ENCODE measurements at places on chromosomes 1 and 21.

GRCh38 chr1:236862615-236863211 lies 67.6 kb downstream of the MTR start:
- no peak for DNase-seq

DNA sequence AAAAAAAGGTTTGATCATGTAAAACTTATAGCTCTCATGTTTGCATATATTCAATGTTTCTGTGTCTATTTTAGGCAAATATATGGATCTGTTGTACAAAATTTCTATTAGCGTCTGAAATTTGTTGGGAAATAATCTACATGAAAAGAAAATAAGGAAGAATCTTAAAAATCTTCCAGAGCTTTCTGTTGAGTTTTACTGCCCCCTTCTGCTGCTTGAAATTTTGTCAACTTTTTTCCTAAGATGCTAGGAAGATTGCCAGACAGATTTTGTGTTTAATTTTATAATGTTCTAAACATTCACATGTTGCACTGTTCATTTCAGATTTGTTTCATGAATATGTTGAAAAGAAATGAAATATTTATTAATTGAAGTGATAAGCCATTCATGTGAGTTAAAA lies 2.5 kb upstream of the PTGS2 start:
- peak; percentile 58 for DNase-seq

DNA sequence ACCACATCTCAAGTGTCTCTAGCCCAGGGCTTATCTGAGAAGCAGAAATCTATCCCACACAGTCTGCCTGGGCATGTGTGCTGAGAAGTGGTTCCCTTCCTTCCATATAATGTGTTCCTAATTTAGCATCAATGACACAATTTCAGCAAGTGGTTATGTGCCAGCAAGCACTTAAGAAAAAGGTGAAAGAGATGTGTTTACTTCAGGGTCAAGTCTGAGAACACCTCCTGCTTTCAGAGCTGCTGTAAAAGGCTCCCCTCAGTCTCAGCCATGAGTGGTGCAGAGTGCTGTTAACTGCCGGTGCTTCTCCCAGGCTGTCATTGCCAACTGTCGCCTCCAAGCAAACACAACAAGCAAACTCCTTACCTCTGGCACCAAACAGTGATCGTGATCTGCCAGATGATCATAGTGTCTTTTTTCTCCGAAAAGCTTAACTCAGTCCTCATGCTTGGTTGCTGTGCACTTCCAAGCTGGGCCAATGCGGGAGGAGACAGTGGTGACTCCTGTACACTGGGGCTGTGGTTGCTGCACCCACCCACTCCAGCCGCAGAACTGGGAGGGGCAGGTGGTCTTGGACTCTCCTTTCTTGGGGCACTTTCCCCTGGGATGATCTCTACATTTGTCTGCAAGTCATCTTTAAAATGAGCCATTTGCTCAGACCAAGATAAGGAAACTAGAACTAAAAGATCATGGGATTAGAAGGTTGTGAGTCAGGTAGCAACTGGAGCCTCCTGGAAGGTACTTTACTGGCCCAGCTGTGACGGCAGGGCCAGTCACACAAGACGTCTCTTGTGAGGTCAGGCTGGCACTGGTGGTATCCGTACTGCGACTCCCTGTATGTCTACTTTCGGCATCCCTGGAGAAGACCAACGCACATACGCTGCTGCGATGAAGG lies 32.4 kb downstream of the ATP1A1 start:
- DNase-seq: no peak

- peak; percentile 33 for DNase-seq
Measured at GRCh38 chr1:197976368-197976767, 59.2 kb downstream of the LHX9 start.

DNA sequence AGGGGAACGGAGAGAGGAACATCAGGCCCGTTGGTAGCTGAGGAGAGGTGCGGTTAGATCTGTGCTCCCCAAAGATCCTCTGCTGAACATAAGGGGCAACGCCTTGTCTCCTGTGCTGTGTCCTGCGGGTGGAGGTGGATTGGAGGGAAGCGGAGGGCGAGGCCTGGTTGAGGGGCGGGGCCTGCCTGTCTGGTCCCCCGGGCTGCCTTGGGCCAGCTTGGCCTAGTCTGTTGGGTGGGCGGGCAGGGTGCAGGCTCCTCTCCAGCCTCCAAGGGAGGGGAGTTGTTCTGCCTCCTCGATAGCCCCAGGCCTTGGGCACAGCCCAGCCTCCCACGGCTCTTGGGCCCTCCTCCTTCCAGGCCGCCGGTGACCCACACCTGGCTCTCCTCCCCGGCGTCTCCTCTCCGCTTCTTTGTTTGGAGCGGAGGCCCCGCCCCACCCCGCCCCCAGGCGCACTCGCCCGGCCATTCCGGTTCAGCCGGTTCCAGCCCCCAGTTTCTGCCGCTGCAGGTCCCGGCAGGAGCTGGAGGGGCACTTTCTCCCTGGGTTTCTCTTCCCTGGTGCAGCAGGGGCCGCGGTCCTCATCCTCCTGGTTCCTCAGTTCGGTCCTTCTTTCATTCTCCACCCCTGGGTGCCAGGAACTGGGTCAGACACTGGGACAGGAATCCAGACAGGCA lies 19.4 kb downstream of the PTPRF start:
- DNase-seq: no peak

- DNase-seq: no peak
Measured at GRCh38 chr1:7352364-7352763, 418.7 kb upstream of the VAMP3 start.

DNA sequence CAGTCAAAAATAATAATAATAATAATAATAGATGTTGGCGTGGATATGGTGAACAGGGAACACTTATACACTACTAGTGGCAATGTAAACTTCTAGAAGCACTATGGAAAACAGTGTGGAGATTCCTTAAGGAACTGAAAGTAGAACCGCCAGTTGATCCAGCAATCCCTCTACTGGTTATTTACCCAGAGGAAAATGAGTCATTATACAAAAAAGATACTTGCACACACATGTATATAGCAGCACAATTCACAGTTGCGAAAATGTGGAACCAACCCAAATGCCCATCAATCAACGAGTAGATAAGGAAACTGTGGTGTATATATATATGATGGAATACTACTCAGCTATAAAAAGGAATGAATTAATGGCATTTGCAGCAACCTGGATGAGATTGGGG lies 176.0 kb downstream of the PLPP3 start:
- peak; percentile 65 for DNase-seq

DNA sequence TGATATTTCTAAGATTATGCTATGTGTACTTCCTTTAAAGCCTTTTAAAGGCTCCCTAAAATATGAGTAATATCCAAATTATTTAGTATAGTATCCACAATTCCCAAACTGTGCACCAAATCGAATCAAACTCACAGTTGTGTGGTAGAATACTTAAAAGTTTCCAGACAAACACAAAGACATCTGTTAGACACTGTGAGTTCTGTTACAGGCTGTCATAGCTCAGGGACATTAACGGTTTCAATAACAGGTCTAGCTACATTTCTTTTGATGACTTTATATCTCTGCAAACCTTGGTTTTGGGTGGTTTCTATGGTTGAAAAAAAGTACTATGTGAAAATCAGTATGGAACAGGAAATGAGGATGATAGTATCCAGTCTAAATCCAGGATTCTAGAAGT lies 36.9 kb upstream of the NEK7 start:
- DNase-seq: no peak

- DNase-seq: no peak
Measured at GRCh38 chr1:231040800-231041718, 1.0 kb upstream of the FAM89A start.

- DNase-seq: no peak
Measured at GRCh38 chr1:220325306-220325995, 53.2 kb upstream of the RAB3GAP2 start.

Data from suppressor macrophage treated with lipopolysaccharide for 4 hours (primary cell).